ENCODE measurements at places on chromosomes 3 and 15.
A peak's percentile ranks its signal among the peaks of the same experiment; 100 is the strongest.

DNA sequence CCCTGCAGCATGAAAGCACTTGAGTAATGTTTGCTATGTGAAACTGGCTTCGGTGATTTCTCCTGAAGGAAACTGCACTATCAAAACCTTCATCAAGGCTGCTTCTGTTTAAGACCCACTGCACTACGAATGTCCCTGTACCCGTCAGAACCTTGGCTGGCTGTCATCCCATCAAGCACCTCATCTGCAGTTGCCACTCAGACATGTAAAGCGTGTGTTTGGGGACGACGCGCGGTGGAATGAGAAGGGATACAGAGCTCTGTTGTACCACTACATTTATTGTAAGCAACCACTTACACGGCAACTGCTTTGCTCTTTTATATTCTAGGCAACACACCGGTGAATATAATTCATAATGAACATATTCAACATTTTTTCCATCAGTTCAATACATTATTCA is 147.6 kb downstream of the TIGIT start:
- DNase-seq: no peak

GRCh38 chr3:151003029-151003767 is 30.7 kb upstream of the CLRN1 start:
- no peak for DNase-seq

GRCh38 chr3:157373783-157374182 is 62.9 kb upstream of the PTX3 start:
- DNase-seq: no peak

DNA sequence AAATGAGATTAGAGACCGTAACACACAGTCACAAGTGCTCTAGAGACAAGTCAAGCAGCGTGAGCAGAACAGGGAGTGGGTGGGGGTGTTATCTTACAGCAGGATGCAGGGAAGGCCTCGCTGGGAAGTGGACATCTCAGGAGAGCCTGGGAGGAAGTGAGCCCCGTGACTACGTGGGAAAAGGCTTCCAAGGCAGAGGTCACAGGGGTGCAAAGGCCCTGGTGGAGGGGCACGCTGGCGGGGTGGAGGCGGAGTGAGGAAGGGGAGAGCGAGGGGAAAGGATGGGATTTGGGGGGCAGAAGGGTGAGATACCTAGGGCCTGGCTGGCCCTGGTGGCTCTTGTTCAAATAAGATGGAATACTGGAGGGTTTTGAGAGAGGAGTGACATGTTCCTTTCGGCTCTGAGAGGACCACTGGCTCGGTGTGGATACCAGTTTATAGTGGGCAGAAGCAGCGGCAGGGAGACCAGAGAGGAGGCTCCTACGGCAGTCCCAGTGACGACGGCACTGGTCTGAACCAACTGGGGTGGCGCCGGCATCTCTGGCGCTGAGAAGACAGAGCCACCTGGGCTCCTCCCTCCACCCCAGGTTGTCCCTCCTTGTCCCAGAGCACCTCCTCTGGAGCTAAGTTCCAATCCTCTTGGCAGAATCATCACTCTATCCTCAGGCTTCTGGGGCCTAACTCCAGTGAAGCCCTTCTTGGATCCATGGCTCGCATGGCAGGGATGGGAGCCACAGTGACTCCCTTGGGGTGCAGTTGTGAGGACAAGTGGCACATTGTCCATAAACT is 266.2 kb upstream of the LYSMD4 start:
- DNase-seq: no peak

- DNase-seq: no peak
These were observed 542.7 kb upstream of the MDFIC2 start for GRCh38 chr3:70855149-70855548.

DNA sequence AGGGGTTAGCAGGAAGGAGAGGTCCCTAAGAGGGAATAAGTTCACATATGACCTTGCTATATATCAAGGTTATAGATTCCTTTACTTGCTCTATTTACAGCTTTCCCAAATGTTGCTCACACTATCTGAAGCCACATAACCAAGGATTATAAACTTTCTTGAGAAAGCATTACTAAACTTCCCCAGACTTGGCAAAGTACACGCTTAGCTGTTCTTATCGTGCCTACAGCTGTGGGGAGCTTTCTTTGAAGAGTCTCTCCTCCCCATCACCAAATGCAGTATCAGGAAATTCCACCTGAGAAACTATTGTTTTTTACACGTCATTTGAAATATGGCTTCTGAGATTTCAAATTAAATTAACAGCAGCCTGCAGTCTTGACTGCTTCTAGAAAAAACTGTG is 284.5 kb downstream of the CHL1 start:
- DNase-seq: no peak

GRCh38 chr3:59886790-59887189 is 837.0 kb upstream of the CFAP20DC start:
- no peak for DNase-seq

DNA sequence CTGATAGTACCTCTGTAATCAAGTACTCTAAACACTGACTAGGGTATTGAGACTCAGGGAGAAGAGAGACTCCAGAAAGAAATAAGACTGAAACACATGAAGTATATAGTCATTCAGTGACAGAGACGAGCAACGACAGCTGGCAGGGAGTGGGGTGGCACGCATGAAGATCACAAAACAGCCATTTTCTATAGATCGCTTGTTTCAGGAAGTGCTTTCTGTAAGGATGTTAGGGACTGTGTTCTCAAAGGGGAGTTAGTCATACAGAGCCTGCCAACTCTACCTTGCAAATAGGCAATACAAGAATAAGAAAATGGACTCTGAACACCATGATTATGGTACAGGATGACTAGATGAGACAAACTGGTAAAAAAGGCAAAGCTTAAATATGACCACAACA is 139.5 kb downstream of the TBL1XR1 start:
- no peak for DNase-seq

GRCh38 chr15:52559022-52559421 is 9.8 kb downstream of the ARPP19 start:
- DNase-seq: no peak

DNA sequence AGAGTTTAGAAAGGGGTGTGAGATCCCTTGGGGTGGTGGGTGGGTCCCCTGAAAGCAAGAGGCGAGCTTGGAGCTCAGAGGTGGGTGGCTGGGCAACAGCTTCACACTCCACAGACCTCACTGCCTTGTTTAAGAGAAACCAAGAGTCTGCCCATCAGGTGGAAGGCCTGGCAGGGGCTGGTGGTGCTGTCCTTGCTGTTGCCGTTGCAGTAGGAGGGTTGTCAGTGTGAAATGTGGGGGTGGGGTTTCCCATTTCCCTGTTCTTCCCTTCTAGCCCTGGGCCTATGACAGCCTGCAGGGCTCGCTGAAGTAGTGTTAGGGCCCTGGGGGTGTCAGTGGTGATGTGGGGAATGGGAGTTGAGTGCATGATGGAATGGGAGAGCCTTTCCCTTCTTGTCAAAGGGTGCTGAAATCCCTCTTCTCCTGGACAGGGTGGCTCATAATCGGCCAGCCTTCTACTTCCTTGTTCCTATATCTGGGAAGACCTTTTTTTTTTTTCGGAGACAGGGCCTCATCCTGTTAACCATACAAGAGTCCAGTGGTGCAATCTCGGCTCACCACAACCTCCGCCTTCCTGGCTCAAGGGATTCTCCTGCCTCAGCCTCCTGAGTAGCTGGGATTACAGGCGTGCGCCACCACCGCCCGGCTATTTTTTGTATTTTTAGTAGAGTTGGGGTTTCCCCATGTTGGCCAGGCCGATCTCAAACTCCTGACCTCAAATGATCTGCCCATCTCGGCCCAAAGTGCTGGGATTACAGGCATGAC is 4.3 kb downstream of the PLEKHO2 start:
- no peak for DNase-seq

DNA sequence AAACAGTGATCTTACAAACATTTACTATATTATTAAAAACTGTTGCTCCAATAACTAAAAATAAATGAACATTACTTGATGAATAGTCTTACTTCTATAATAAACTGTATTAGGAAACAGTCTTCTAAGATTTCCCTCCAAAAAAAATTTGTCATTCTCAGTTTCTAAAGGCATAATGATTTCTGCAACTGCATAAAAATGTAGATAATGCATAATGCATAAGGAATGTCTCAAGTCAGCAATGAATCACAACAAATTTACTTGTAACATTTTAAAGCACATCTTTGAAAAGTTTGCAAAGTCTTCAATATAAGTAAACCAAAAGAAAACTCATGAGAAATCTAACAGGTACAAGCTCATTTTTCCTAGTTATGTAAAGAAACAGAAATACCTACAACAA is 113.5 kb downstream of the VPS13C start:
- no peak for DNase-seq

- no peak for DNase-seq
These were observed 6.0 kb downstream of the CTSH start for GRCh38 chr15:78938658-78939488.

GRCh38 chr3:112247900-112248299 is 46.1 kb downstream of the SLC9C1 start:
- no peak for DNase-seq

- no peak for DNase-seq
These were observed 87.6 kb downstream of the RYK start for GRCh38 chr3:134163096-134163495.

DNA sequence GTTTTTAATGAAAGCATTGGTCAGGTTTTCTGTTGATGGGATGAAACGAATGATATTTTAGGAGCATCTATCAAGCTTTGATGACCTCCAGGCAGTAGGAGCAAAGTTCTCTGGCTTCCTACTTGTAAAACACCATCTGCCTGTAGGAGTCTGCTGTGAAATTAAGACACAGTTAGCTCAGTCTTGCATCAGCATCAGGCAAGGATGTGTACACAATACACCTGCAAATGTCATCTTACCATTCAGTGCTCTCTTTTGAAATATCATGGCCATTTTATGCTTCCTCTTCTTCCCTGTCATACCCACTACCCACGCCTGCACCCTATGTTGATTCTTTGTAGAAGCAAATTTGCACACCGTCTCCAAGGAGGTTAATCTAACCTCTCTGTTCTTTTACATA is 38.2 kb downstream of the B3GALNT1 start:
- DNase-seq: no peak

GRCh38 chr3:5390221-5390620 is 202.7 kb downstream of the EDEM1 start:
- DNase-seq: no peak

- no peak for DNase-seq
These were observed 23.6 kb upstream of the CAV3 start for GRCh38 chr3:8709801-8710507.

DNA sequence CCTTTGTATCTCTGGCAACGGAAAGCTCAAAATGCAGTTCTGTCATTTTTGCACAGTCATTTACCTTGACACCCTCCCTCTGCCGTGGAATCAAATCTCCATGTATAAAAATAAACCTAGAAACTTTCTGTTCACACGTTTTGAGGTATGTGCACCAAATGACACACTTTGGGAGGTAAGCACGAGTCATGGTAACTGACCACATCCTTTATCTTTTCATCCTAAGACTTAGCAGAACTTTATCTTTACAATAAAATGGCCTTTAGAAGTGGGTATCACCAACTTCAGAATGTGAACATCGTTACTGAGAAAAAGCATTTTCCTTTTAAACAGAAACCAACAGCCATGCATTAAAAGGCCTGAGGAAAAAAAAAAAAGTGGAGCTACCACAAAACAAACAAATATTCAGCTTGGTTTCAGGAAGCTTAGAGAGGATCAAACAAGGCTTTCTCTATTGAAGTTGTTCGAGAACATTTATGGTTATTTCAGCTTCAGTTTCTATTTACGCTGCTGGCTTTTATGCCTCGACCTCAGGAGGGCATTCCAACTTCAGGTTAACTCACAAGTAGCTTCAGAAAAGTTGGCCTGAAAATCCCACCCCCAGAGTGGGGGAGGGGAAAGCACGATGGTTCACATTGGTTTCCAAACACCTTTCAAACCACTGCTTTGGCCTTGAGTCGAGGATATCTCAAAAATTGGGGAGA is 171.1 kb upstream of the ICE2 start:
- no peak for DNase-seq

- DNase-seq: peak; percentile 94
These were observed 36.0 kb downstream of the TSPAN3 start for GRCh38 chr15:77034695-77035489.

DNA sequence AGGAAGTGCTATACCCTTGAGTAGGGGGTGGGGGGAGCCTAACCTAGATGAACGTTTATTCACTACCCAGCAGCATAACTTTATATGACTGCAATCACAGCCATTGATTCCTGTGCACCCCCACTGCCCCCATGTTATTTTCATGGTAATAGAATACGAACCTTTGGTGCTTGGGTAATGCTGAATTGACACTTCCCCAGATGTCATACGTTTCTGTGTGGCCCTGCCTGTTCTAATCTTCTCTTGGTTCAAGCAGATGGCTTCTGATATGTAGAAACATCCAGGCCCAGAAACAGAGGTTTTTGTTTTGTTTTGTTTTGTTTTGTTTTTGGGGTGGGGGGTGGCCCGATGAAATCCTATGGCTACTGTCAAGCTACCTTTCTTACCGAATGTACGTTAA is 237.9 kb upstream of the TOPAZ1 start:
- DNase-seq: no peak

GRCh38 chr3:143247073-143247472 is 127.5 kb downstream of the CHST2 start:
- no peak for DNase-seq
